ENCODE measurements at places on chromosomes 7 and 10. TPM values are rescaled to one million over a fixed set of nuclear protein-coding genes. Genes with fewer than 3 reads are reported as not detected.

GRCh38 chr10:97640868-97641811 is 669 bp downstream of the PI4K2A start:
- peak overlapping the region; percentile 98 for H3K27ac ChIP-seq
- H3K27me3 ChIP-seq, result peaks cover 10% of the 10 kb centered on the region
- peaks cover 25% of the 10 kb centered on the region for H3K36me3 ChIP-seq
- DNase-seq, result peak; percentile 62
- H3K4me1 ChIP-seq, result peaks cover 17% of the 10 kb centered on the region

The CYP3A5 gene
- 0.50 TPM for total RNA-seq

The ASIC3 gene
- total RNA-seq, result 0.42 TPM

The AHCYL2 gene
- 9.6 TPM for total RNA-seq

All from HFFc6 (cell line).